ENCODE measurements at places on chromosomes 2 and 18. TPM values are rescaled to one million over a fixed set of nuclear protein-coding genes. Genes with fewer than 3 reads are reported as not detected.

Gene NOSTRIN
- total RNA-seq: 2.2 TPM

Gene CYB5A
- 117 TPM for total RNA-seq

Gene ASB18
- total RNA-seq: not detected

Gene MSTN
- not detected for total RNA-seq

Gene HEATR5B
- total RNA-seq: 8.4 TPM

Gene CRYGC
- not detected for total RNA-seq

Gene SCRN3
- 16.8 TPM for total RNA-seq

Gene GPR45
- not detected for total RNA-seq

Gene MEP1B
- 0.15 TPM for total RNA-seq

Gene FLACC1
- total RNA-seq: not detected

Gene CNTNAP5
- not detected for total RNA-seq

Gene CHCHD5
- total RNA-seq: 86.0 TPM

Gene HNMT
- total RNA-seq: 0.28 TPM

Gene PLEKHB2
- 79.7 TPM for total RNA-seq

Gene ALPG
- 0.15 TPM for total RNA-seq

Gene GALR1
- total RNA-seq: not detected

Gene TUBA4B
- total RNA-seq: 0.26 TPM

Gene GKN2
- total RNA-seq: 3.7 TPM

Gene UBE2F
- 49.8 TPM for total RNA-seq

Gene DYSF
- 1.2 TPM for total RNA-seq

Gene DIS3L2
- total RNA-seq: 12.6 TPM

Gene INHA
- 0.38 TPM for total RNA-seq

Gene IL36A
- not detected for total RNA-seq

All from A549 treated with DMSO at 1 μM for 4 hours (cell line).